ENCODE measurements at places on chromosomes 16 and 17.
A peak's percentile ranks its signal among the peaks of the same experiment; 100 is the strongest.

- DNase-seq, result peak; percentile 85
These were observed 1.9 kb downstream of the CALB2 start for GRCh38 chr16:71360378-71360777.

GRCh38 chr16:14667347-14668266 lies 26.5 kb downstream of the PLA2G10 start:
- DNase-seq, result no peak

- DNase-seq, result peak; percentile 42
These were observed 65.7 kb upstream of the BCAR1 start for GRCh38 chr16:75317101-75317522.

DNA sequence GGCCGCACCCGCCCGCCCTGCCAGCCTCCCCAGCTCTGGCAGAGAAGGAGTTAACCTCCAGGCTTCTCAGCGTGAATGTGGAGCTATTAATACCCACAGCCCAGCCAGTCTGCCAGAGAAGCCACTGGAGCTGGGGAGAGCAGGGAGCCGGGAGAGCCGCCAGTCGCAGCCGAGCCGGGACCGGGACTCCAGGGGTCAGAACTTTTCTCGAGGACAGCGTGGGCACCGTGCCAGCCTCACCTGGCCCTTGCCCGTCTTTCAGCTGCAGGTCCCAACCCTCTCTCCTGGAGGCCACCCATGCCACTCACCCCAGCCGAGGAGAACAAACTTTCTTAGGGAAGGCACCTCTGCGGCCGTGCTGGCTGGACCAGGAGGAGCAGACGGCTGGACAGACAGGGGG lies 33.8 kb upstream of the SBK1 start:
- peak; percentile 40 for DNase-seq

All from choroid plexus epithelial cell (primary cell).